ENCODE measurements at places on chromosomes 2 and 18.

DNA sequence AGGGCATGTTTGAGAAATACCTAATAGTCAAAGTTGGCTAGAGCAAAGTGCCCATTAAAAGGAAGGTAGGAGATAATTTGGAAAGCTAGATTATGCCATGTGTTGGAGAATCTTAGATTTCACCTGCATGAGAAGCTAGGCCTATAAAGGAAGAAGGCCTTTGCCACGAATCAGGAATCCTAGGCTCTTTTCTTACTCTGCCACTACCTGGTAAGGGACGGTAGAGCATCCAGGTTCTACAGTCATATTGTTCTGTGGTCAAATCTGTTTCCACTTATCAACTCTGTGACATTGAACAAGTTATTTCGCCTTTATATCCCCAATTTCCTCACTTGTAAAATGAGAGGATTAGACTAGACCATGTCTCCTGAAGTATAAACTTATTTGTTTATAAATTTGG, 3.6 kb upstream of the KCNJ3 start:
- no peak for DNase-seq

DNA sequence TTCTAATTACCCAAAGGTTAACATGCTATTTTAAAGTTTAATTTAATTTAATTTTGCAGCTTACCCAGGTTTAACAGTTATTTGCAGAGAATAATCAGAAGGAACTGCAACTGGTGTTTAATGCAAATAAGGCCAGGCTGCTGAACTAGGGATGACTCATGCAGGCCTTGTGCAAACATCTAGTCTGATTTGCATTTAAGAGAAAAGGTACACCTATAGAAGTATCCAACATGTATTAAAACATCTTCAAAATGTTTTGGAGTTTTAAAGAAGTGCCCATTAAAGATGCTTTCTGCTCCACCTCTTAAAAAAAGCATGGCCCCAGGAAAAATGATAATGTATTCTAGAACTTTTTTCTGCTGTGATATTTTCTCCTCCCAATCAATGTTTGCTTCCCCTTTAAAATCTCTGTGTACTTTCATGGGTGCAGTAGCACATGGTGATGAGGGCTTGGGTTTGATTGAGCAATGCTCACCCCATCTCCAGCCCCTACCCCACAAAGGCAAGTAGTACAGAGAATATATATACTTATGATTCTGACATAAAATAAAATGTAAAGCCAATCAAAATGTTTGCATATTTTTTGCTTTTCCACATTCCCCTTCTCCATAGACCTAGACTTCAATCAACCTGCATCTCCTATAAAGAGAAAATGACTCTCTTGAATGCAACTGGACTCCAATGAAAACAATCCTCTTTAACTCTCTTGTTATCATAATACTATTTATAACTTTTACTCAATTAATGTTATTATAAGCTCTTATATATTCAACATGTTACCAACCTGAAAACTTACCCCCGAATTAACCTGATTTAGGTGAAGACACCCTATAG, 54.1 kb downstream of the ATP8B1 start:
- no peak for DNase-seq

DNA sequence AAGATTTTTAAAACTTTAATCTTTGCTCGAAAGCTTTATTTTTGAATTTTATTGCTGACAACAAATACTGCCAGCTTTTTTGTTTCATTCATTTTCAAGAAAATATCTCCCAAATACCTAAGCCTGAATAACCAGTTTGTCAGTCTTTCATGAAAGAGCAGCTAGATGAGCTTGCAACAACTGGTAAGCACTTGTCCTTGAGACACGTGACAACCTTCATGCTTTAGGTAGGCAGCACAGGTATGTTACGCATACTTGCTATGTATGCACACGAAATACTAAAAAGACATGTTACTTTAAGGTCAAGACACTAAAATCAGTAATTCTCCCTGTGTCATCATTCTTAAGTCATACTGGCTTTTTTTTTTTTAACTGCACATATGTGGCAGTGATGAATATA, 12.3 kb downstream of the CEBPZ start:
- no peak for DNase-seq

GRCh38 chr18:2978208-2978607, 34.7 kb downstream of the LPIN2 start:
- DNase-seq, result no peak

GRCh38 chr2:101625387-101625786, 72.1 kb upstream of the MAP4K4 start:
- no peak for DNase-seq

GRCh38 chr18:36636237-36636817, 192.5 kb downstream of the TPGS2 start:
- DNase-seq, result no peak

DNA sequence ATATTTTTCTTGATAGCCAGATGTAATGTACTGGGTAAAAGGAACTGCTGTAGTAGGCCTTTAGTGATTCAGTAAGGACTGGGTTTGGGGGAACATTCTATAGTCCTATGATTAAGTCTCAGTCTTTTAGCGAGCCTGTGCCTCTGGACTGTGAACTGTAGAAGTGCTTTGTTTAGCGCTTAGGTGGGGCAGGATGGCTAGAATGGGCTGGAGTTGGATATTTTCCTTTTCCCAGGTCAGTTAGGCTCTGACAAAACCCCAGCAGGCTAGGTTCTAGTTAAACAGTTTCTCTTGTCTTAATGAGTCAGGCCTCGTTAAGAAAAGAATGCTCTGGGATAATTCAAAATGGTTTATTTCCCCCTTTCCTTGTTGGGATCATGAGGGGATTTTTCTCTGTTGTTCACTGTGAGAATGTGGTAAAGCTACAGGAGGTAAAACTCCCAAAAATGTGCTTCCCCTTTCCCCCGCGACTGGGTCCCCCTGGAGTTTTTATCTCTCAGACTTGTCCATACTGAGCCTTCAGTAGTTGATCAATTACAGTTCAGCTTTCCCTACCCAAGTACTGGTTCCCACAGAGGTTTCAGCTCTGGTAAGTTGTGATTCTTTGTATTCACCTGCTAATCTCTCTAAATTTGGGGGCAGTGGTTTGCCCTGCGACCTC, 31.5 kb downstream of the EHBP1 start:
- DNase-seq, result no peak

GRCh38 chr2:188523919-188524318, 232.2 kb downstream of the GULP1 start:
- DNase-seq, result no peak

- peak; percentile 28 for DNase-seq
Observed at GRCh38 chr2:184945326-184945725, 347.0 kb downstream of the ZNF804A start.

DNA sequence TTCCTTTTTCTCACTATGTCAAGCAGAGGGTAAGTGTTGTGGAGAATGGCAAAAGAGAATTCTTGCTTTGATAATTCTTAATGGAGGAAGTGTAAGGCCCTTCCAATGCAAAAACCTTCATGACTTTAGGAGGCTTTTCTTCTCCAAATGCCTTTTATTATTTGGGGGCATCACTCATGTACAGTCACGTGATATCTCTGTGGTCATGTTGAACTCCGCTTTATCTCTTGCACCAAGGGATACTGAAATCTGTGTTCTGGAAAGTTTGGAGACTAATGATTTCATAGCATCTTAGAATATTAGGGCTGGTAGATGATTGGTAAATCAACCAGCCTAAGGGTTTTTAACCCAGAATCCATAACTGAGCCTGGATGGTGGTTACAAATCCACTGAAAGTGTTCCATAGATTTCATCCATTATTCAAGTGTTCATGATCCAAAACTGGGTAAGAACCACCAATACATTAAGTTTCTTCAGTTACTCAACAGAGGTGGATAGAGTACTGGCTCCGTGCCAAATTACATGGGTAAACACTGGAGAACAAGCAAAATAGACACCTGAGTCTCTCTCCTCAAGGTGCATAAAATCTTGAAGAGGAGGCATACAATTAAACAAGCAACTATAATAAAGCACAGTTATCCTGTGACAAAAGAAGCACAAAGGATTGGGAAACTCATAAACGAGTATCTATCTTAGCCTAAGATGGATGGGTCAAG, 169.6 kb upstream of the EPHA4 start:
- DNase-seq, result no peak

DNA sequence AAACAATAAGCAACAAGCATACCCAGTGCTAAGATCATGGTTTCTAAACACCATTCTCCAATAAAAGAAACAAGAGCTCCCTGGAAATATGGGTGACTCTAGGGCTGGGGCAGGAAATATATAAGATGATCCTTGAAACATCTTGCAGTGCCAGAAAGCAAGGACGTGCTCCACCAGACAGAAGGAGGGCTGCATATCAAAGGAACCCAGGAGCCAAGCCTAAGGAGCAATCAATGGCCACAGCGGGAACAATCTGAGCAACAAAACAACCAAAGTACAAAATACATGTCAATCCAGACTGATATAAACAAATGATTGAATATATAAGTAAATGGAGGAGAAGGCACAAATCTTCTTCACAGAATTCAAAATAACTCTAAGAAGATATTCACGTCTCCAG, 10.1 kb downstream of the SPIRE1 start:
- DNase-seq, result no peak

- DNase-seq, result no peak
Observed at GRCh38 chr18:46001892-46002291, 34.8 kb upstream of the EPG5 start.

GRCh38 chr2:145601361-145601925, 1081.5 kb upstream of the ZEB2 start:
- peak; percentile 12 for DNase-seq

GRCh38 chr18:8807488-8807805, 102.1 kb downstream of the MTCL1 start:
- DNase-seq, result no peak

DNA sequence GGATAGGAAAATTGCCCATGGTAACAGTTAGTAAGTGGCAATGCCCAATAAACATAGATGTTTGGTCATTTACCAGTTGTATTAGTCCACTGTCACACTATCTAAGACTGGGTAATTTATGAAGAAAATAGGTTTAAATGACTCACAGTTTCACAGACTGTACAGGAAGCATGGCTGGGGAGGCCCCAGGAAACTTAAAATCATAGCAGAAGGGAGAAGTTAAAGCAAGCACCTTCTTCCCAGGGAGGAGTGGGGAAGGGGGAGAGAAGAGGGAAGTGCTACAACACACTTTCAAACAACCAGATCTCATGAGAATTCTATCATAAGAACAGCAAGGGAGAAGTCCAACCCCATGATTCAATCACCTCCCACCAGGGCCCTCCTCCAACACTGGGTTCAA, 23.4 kb downstream of the NR4A2 start:
- DNase-seq, result no peak

- no peak for DNase-seq
Observed at GRCh38 chr2:108417254-108417653, 31.8 kb upstream of the GCC2 start.

GRCh38 chr2:101821828-101822458, 124.4 kb downstream of the MAP4K4 start:
- DNase-seq, result no peak

GRCh38 chr2:50957896-50958295, 74.0 kb downstream of the NRXN1 start:
- no peak for DNase-seq

- DNase-seq, result no peak
Observed at GRCh38 chr2:157327200-157327599, 1.6 kb upstream of the ERMN start.

- DNase-seq, result no peak
Observed at GRCh38 chr2:67790622-67791021, 272.2 kb downstream of the C1D start.

DNA sequence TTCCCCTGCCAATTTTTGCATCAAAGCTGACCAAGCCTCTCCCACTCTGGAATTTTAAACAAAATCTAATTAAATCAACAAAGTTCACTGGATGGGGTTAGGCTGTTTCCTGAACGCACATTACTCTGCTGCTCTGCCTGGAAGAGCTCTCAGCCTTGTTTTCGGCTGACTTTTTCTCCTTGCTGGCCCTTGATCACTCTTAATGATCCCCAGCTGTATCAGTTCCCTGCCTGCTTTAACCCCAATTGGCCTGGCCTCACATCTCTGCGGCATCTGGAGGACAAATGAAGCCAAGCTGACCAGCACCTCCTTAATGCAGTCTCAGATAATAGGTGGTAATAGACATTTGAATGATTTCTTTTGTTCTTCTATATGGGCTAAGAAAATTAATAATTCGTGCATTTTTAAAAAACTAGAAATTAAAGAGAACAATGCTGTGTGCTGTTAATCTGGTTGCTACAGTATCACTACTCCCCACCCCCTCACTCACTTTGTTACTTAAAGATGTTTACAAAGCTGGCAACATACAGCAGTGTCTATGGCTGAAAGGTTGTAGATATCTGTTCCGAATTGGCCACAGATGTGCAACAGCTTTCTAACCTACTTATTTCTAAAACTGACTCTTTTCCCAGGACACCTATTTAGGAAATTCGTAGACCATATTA, 415.2 kb upstream of the KCNH7 start:
- DNase-seq, result peak; percentile 13

- no peak for DNase-seq
Observed at GRCh38 chr18:1954583-1955312, 616.6 kb downstream of the METTL4 start.

- no peak for DNase-seq
Observed at GRCh38 chr2:22798386-22798785, 586.6 kb upstream of the KLHL29 start.

DNA sequence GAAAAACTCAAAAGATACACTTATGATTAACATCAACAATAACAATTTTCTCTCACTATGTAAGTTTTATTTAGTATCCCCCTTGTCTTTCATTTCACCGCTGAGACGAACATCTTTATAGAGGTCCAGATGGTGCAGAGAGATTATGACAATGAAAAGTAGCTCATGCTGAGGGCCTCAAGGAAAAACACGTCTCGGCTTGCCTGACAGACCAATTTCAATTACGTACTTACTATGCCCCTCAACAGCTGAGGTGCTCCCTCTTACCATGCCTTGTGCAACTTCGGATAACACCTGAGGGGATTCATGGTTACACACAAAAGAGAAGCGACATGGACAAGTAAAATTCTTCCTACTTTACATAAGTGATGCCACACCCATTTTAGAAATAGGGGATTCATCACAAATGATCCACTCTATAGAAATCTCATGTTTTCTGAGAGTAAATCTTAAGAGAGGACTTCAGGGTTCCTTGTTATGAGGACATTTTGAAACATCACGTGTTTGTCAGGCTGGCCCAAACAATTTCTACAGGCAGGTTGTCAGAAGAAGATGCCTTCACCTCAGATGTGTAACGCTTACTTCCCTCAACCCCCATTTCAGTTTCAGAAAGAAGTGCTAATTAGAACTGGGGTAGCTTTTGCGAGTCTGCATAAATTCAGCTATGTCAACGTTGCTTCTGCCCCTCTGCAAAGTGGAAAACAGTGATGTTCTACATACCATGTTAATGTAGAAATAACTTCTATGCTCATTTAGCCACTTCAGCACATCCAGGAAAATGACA, 191.4 kb downstream of the NRXN1 start:
- no peak for DNase-seq

DNA sequence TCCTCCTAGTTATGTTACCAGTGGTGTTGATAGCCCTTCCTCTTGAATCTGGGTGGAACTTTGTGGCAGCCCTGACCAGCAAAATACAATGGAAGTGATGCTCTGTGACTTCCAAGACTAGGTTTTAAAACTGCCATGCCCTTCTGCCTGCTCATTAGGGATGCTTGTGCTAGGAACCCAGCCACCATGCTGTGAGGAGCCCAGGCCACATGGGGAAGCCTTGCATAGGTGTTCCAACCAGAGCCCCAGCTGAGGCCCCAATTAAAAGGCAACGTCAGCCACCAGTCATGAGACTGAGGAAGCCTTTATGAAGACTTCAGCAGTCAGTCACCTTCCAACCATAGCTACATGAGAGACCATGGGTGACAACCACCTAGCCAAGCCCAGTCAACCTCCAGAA, 14.0 kb upstream of the MAPRE2 start:
- DNase-seq, result no peak

Data from retina (tissue), 1 donor.